ENCODE measurements at places on chromosomes 16 and 17.

GRCh38 chr17:43661699-43662412 lies at the start of gene MEOX1:
Gene MEOX1 (minus strand): TSS chr17:43661922. CDS start chr17:43661534, 388 bp downstream.
- no peak for DNase-seq

- no peak for DNase-seq
These were observed 156.1 kb downstream of the SEC14L1 start for GRCh38 chr17:77296769-77297409.

DNA sequence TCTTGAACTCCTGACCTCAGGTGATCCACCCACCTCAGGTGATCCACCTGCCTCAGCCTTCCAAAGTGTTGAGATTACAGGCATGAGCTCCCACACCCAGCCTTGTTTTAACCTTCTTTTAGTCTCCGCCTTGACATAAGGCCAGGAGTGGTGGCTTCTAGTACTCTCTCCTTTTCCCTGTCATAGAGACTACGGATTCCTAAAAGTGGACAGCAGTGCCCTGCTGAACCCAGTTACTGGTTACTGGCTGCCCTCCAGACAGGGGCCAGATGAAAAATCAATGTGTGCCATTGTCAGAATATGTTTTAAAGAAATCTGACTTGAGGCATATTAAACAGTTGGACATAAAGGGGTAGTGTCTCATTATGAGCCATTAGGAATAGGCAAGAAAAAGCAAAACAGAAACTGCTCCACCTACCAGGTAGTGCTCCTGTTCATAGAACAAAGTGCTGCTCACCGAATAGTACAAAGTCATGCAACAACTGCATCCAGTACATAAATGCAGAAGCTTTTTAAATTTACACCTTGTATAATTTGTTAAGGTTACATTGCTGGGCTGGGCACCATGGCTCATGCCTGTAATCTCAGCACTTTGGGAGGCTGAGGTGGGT lies 32.1 kb downstream of the TRIM25 start:
- no peak for DNase-seq

DNA sequence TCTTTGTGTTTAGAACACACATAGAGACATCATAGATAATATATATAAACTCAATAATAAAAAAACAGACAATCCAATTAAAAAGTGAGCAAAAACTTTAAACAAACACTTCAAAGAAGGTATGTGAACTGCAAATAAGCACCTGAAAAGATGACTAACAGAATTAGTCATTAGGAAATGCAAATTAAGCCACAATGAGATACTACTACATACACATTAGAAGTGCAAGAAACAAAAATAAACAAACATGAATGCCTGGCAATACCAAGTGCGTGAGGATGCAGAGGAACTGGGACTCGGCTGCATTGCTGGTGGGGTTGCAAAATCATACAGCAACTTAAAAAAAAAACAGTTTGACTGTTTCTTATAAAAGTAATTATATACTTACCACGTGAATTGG lies 799.0 kb downstream of the KCNJ2 start:
- no peak for DNase-seq

- no peak for DNase-seq
These were observed 77.2 kb upstream of the CLEC3A start for GRCh38 chr16:77945126-77945525.

DNA sequence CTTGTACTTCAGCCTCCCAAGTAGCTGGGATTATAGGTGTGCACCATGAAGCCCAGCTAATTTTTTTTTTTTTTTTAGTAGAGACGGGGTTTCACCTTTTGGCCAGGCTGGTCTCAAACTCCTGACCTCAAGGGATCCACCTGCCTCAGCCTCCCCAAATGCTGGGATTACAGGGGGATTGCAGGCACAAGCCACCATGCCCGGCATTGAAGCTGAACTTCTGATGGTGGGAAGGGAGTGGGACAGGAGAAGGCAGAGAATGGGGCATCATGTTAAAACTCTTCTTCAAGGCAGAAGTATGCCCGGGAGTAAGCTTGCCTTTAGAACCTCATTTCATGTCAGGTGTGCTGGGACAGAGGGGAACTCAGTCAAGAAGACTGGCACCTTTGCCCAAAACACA lies 48.6 kb upstream of the ZFHX3 start:
- no peak for DNase-seq

DNA sequence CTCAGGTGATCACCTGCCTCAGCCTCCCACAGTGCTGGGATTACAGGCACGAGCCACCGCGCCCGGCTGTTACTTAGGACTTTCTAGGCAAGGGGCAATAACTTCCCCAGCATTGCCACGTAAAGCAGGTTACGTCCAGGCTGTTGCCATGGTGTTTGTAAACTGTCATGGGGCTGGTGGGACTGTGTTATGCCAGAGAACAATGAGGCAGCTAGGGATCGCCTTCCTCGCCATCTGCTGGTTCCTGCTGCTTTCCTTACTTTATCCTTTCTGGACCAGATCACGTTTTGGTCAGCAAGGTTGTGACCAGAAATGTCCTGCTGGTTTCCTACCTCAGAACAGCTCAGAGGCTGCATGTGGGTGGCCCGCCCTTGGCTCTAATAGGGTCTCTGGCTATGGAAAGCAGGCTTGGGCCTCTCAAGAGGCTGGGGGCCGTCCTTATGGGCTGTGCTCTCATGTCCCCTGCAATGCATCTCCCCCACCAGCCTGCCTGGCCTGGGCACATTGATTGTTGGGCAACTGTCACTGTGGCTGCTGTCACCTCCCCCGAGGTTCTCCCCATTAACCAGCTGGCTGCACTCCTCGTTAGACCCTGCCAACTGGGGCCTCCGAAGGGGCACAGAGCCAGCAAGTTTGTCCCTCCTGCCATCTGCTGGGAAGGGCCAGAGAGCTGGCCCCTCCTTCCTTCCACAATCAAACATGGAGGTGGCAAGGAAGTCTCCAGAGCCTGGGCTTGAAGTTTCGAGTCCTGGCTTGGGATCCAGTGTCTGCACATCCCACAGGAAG lies 28.2 kb upstream of the ZC3H18 start:
- no peak for DNase-seq

DNA sequence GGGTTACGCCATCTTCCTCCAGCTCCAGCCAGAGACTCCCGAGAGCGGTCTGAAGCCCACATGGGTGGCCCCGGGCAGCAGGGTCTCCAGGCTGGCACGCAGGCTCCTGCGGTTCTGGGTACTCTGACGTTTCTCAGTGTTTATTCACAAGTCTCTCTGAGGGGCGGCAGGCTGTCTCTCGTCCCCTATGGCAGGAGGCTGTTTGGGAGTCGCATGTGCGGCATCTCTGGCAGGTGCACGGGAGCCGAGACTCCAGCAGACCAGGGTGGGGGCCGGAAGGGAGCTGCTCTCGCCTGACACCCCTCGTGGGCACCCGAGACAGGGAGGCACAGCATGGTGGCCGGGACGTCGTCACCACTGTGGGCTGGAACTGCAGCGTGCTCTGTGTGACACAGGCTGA lies 48.1 kb downstream of the ZNF778 start:
- DNase-seq = no peak

GRCh38 chr16:84367297-84367680 lies 1.0 kb upstream of the ATP2C2 start:
- DNase-seq = no peak

GRCh38 chr17:61361084-61361483 lies 38.6 kb upstream of the TBX2 start:
- no peak for DNase-seq

DNA sequence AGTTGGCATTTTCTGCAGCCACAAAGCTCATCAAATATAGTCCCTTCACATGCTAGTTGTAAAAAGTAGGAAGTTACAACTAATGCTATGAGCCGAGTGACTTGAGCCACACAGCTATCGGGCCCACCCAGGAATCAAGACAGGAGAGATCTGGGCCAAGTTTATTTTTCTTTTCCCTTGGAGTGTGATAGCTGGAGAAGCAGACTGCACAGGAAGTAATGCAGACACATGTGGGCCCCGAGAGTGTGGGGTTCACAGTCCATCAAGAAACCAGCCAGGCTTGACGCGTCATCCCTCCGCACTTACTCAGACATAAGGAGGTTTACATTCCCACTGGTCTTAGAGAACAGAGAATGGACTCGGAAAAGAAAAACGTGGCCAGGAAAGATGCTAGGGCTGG lies 403.1 kb upstream of the CDH11 start:
- DNase-seq = no peak

DNA sequence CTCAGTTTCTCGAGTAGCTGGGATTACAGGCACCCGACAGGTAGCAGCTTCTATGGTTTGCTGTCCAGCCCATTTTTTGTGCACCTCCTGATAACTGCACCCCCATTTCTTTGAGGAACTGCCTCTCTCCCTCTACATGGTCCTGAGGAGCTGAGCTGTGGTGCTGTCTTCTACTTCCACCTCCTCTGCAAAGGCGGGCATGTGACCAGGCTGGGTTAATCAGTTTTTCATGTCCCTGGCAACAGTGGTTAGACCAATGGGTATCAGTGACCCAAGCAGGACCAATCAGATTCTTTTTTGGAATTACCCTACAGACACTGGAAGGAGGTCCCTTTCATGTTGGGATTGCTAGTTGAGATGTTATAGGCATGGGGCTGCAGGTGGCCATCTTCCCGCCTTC lies 41.3 kb downstream of the TBX21 start:
- no peak for DNase-seq

- no peak for DNase-seq
These were observed 10.2 kb upstream of the KRT20 start for GRCh38 chr17:40895106-40895730.

DNA sequence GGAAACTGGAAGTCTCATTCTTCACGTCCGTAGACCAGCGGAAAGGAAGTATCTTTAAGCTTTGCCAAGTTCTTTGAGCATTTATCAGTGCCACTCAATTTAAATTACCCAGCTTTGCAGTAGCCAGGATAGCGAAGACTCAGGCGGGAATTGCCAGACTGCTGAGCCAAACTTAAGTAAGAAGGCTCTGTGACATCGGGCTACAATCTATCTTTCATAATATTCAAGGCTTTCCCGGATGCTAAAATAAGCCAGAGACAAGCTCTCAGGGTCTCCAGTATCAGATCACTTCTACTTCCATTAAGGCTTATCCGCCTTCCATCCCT lies 436 bp upstream of the BRIP1 start:
- DNase-seq = no peak

- no peak for DNase-seq
These were observed 1131.0 kb upstream of the GOT2 start for GRCh38 chr16:59864981-59865666.

GRCh38 chr17:61345061-61345460 lies 54.6 kb upstream of the TBX2 start:
- no peak for DNase-seq

- DNase-seq = no peak
These were observed 19.2 kb upstream of the TMEM101 start for GRCh38 chr17:44033861-44034408.

DNA sequence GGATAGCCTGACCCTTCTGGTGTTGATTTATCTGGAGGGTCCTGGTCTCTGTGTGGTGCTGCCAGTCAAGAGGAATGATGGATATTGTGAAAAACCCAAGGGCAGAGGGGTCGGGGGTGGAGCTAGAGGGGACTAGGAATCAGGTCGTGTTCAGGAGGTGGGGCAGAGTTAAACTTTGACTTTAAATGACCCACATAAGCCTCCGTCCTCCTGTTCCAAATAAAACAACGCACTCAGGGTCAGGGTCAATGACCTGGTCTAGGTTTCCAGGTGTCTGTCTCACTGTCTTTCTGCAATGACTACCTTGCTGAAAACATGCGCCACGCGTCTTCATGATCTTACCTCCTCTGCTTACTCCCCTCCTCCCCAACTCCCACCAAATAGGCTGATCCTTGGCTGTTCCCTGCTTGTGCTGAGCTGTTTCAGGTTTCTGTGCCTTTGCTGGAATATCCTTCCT lies 14.7 kb downstream of the AOC3 start:
- DNase-seq = no peak

DNA sequence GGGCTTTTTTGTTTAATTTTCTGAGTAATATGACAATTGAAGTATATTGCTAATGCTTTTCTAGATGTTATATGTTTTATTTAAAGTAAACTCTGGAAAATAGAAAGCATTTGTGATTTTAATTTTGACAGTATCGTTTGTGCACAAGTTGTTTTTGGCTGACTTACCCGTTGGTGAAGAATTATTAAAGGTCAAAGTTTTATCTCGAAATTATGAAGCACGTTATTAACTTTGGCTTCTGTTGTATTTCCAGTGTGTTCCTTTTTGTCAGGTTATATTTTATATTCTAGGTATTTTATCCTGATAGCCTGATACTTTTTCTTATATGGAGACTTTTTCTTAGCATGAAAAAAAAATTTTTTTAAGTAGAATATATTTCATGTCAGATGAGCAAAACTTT lies 16.8 kb downstream of the PRKCA start:
- no peak for DNase-seq

- no peak for DNase-seq
These were observed 2.7 kb downstream of the TOM1L1 start for GRCh38 chr17:54903375-54903774.

- peak; percentile 9 for DNase-seq
These were observed 244.1 kb downstream of the STX8 start for GRCh38 chr17:9331279-9332131.

DNA sequence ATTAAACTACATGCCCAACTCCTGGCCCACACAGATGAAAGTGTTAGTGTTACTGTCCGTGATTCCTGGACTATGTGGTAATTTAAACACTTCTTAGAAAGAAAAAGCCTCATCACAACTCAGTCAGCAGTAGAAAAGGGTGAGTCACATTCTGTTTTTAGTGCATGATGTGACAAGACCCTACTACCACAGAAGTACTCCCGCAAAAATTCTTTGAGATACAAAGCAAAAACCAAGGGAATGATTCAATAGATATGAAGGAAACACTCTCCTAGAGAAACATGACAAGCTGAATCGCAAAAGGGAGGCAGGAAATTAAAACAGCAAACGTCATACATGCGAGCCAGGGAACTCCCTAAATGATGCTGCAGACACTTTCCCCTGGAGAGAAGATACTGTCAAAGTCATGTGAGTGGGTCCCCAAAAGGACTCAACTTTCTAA lies 14.4 kb downstream of the SNN start:
- no peak for DNase-seq

DNA sequence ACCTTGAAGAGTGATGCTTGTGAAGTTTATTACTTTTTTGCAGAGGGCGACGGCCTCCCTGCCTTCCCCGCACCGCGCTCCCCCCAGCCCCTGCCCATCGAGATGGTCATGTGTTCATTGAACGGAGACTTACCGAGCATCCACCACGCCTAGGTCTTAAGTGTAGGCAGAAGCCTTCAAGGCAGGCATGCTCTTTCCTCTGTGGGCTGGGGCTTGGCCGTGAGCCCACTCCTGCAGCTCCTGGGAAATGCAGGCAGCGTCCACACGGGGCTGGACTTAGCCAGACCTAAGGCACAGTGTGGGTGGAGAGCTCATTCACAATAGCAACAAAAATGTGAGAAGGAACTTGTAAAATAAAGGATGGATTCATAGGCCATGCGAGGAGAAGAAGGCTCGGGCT lies 19.2 kb downstream of the RNF213 start:
- DNase-seq = no peak

DNA sequence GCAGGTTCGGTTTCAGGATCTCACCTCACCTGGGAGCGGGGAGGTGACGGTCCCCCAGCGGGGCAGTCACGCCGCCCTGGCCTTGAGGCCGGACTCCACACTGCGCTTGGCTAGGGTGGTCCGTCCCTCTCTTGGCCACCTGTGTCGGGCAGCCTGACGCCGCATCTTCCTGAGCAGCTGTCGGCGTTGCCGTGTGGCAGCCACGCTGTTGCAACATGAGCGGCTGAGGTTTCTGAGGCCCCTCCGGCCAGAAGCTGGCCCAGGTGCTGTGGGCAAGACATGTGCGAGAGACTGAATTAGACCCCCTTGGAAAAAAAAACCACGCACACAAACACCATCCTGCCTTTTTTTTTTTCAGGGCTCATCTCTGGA lies 49.2 kb downstream of the IRF8 start:
- DNase-seq = no peak

GRCh38 chr16:27149986-27150385 lies 53.3 kb upstream of the KDM8 start:
- no peak for DNase-seq

GRCh38 chr17:2435862-2436261 lies 35.0 kb upstream of the MNT start:
- DNase-seq = no peak

All from neural progenitor cell (in vitro differentiated cells).